ENCODE measurements at places on chromosomes 16 and 17. TPM values are rescaled to one million over a fixed set of nuclear protein-coding genes. Genes with fewer than 3 reads are reported as not detected.

- H3K27me3 ChIP-seq, result no peaks in the 10 kb centered on the region
- peaks cover 9% of the 10 kb centered on the region for H3K36me3 ChIP-seq
- no peak overlapping the region for H3K4me3 ChIP-seq
Observed at GRCh38 chr16:28478506-28479180, 6.5 kb upstream of the NPIPB7 start.

- no peak overlapping the region for H3K27ac ChIP-seq
Observed at GRCh38 chr17:73324711-73325526, 13.1 kb upstream of the CDC42EP4 start.

DNA sequence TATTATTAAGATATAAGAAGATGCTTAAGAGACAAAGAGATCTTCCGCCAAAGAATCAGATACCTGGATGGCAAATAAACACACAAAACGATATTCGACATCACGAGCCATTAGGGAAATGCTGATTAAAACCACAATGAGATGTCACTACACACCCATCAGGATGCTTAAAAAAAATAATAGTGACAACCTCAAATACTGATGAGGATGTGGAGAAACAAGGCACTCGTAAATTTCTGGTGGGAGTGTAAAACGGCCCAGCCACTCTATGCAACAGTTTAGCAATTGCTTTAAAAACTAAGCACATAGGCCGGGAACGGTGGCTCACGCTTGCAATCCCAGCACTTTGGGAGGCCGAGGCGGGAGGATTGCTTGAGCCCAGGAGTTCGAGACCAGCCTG, 39.4 kb downstream of the TBC1D16 start:
- no peak for DNase-seq
- peak overlapping the region; percentile 55 for H3K4me3 ChIP-seq
- H3K36me3 ChIP-seq, result peaks cover 3% of the 10 kb centered on the region
- peak overlapping the region; percentile 70 for H3K27ac ChIP-seq
- H3K4me1 ChIP-seq, result peaks cover 65% of the 10 kb centered on the region
- H3K27me3 ChIP-seq, result no peaks in the 10 kb centered on the region

DNA sequence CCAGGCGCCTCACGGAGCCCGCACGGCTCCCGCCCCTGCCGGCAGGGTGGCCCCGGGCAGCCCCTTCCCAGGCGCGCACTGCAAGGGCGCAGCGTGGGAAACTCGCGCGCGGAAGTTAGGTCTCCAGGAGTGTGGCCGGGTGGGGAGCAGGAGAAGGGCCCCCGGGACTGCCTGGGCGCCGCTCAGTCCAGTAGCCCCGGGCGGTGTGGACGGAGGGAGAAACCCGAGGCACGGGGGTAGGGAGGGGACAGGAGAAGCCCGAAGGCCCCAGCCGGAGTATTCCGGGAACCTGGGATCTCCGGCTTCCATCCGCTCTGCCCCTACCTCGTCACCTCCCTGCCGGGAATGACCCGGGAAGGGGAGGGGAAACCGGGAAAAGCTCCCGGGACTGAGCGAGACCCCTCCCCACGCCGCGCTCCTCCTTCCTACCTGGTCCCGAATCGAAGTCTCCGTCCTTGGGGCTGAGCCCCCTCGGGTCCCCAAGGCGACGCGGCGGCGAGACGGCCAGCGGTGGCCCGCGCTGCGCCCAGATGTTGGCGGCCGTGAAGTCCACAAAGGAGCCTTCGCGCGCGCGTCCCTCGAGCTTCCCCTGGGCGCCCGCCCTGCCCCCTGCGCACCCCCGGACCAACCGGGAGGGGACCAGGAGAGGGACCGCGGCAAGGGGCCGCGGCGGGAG, 418 bp downstream of the SOCS3 start:
- H3K27me3 ChIP-seq, result peaks cover 5% of the 10 kb centered on the region
- peak overlapping the region; percentile 86 for H3K4me3 ChIP-seq
- H3K36me3 ChIP-seq, result peaks cover 15% of the 10 kb centered on the region
- DNase-seq, result no peak
- peaks cover 49% of the 10 kb centered on the region for H3K4me1 ChIP-seq

- H3K36me3 ChIP-seq, result peaks cover 42% of the 10 kb centered on the region
- H3K27ac ChIP-seq, result peak overlapping the region; percentile 23
- DNase-seq, result no peak
- peak overlapping the region; percentile 63 for H3K4me3 ChIP-seq
- no peaks in the 10 kb centered on the region for H3K27me3 ChIP-seq
Observed at GRCh38 chr17:66317629-66318028, 15.2 kb downstream of the PRKCA start.

DNA sequence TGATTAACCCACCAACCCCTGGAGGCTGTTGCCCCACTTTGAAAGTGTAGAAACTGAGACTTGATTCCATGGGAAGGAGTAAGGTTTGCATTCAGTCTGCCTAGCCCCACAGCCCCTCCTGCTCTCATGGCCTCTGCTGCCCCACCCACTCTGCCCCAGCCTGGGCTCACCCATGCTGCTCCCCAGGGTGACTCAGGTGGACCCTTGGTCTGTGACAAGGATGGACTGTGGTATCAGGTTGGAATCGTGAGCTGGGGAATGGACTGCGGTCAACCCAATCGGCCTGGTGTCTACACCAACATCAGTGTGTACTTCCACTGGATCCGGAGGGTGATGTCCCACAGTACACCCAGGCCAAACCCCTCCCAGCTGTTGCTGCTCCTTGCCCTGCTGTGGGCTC, 6.5 kb downstream of the PRSS41 start:
- H3K36me3 ChIP-seq, result no peaks in the 10 kb centered on the region
- H3K4me1 ChIP-seq, result no peaks in the 10 kb centered on the region
- H3K4me3 ChIP-seq, result no peak overlapping the region
- H3K27me3 ChIP-seq, result peaks cover 27% of the 10 kb centered on the region

Gene ZDHHC7
- 27.5 TPM for total RNA-seq

Gene CDH5
- total RNA-seq, result not detected

Gene SLC6A2
- total RNA-seq, result not detected

Gene STAT5B
- 252 TPM for total RNA-seq
